ENCODE measurements at places on chromosomes 12 and 14.

DNA sequence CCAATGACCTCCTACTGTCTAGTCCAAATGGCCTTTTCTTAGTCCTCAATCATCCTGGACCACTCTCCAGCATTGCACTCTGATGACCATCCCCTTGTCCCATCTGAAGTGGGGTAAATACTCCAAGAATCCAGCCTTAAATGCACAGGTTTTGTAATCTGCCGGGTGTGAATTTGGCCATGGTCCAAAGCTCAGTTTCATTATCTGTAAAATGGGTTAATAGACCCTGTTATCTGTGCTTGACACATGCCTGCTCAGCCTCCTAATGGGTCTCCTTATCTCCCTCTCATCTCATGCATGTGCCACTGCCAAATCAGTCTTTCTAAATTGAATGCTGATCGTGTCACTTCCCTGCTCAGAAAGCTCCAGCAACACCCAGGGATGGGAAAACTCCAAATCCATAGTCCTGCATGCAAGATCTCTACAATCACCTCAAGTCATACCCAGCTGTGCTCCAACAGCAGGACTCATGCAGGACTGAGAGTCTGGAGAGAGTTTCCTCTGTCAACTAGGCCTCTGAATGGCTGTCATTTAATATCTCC is 22.3 kb downstream of the LGR5 start:
- no peak for DNase-seq

DNA sequence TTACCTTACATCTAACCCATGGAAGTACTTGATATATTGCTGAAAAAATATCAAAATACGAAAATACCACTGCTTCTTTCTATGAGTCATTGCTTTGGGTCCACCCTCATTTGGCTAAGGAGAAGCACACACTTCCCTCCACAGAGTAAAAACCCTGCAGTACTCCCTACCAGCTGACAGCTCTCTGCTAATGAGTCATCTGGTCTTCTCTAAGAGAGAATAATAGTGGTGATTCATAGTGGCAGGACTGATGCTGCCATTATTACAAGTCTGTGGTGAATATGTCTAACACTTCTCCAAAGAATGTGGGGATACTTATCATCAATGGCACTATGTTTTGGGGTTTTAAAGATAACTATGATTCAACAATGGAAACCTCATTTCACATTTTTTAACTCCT is 90.7 kb downstream of the PPFIA2 start:
- DNase-seq: no peak

DNA sequence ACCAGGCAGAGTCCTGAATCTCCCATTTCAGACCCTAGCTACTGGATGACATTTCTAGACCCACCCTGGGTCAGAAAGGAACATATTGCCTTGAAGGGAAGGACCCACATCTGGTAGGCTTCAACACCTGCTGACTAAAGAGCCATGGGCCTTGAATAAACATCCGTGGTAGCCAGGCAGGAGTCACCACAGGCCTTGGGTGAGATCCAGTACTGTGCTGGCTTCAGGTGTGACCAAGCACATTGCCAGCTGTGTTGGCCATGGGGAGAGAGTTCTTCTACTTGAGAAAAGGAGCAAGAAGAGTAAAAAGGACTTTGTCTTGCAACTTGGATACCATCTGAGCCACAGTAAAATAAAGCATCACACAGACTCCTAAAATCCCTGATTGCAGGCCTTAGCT is 332.6 kb downstream of the SLC16A7 start:
- no peak for DNase-seq

DNA sequence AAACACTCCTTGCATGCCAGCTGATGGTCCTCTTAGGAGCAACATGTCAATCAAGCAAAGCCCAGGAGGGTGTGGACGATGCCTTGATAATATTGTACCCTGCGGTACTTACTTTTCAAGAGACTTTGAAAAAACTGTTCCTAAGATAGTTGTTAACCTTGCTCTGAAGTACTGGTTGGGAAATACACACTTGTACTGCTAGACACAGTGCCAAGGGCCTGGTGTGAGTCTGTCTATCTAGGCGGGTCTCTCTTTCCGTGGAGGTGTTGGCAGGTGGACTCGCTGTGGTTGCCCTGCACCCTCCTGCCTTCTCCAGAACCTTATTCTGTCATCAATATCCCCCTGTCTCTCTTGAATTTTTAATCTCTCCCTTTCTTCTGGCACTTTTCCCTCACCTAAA is 189.4 kb downstream of the NRXN3 start:
- DNase-seq: no peak

- DNase-seq: no peak
Observed at GRCh38 chr14:96394047-96394815, 2.3 kb downstream of the AK7 start.

GRCh38 chr12:39606712-39607423 is 12.7 kb downstream of the ABCD2 start:
- no peak for DNase-seq

GRCh38 chr12:64636856-64637255 is 26.6 kb downstream of the RASSF3 start:
- no peak for DNase-seq

- DNase-seq: no peak
Observed at GRCh38 chr12:47360093-47360480, 280.3 kb upstream of the AMIGO2 start.

GRCh38 chr14:102565959-102566358 is 26.5 kb upstream of the RCOR1 start:
- DNase-seq: no peak

- DNase-seq: no peak
Observed at GRCh38 chr12:105106621-105107020, 910 bp upstream of the WASHC4 start.

DNA sequence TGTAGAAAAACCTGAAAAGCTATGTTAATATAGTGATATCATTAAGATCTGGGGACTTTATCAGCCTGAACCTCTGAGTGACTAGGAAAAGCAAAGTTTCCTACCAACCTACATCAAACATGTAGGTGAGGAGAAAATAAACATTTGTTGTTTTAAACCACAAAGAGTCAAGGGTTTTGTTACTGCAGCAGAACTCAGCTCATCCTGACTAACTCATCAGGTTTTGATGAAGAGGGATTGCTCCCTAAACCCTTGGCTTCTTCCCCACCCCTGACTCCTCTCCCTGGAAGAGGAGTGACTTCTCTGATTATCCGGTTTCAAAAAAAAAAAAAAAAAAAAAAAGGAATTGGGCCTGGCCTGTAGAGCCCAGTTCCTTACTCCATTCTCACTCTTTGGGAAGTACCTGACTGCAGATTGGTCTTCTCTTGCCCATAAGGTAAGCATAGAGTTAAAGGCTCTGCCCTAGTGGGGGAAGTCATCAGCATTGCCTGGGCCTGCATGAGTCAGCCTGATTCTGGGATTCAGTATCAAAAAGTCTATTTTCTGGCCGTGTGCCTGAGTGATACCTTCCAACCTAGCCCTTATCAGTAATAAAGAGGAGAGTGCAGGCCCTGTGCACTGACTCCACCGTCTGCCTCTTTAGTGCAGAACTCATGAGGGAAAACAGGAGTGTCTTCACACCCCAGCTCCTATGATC is 16.9 kb downstream of the BDKRB1 start:
- DNase-seq: no peak

GRCh38 chr12:116459011-116459875 is 99.9 kb upstream of the MAP1LC3B2 start:
- no peak for DNase-seq

- DNase-seq: no peak
Observed at GRCh38 chr12:64678835-64679234, 68.5 kb downstream of the RASSF3 start.

DNA sequence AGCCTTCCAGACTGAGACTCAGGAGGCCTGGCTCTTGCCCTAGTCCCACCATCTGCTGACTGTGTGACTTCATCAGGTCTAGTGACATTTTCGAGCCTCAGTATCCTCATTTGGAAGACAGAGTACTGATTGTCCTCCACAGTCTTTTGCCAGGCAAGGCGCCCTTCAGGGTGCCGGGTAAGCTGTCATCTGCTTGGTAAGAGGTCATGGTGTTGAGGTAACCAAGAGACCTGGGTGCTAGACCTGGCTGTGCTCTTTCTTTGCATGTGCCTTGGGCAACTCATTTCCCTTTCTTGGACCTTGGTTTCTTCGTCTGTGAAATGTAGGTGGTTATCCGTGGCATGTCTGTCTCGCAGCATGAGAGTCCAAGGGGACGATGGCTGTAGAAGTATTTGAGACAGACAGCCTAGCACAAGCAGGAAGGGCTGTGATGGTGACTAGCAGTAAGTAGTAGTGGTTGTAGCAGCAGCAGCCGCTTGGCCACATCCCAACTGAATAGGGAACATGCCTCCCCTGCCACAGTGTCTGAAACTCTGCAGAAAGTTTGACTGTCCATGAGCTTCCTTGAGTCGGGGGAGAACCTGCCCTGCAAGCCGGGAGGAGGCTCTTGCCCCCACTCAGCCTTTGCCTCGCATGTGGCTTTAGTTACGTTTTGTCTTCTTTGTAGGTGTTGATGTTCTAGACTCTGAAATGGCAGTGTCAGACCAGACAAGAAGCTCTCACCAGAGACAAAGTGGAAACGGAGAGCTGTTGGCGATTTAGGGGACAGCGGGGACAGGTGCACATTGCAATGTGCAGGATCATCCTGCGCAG is 40.3 kb downstream of the EVL start:
- no peak for DNase-seq

GRCh38 chr14:105860615-105861580 is 334.5 kb downstream of the TMEM121 start:
- no peak for DNase-seq

DNA sequence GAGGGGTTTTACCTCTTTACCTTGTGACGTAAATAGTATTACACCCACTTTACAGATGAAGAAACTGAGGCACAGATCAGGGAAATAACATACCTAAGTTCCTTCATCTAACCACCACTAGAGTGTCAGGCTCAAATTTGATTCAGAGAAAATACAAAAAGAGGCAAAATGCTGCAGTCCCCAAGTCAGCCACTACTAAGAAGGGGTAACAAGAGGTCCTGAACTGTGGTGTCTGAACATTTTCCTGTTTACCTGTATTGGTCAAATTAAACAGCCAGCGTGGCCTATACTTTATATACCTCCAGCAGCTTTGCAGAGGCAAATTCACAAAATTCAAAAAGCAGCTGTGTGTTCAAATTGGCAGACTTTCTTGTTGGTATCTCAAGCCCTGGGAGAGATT is 92.0 kb downstream of the TBX5 start:
- no peak for DNase-seq

GRCh38 chr14:21043387-21043973 is 1.3 kb downstream of the RNASE7 start:
- no peak for DNase-seq

- DNase-seq: peak; percentile 7
Observed at GRCh38 chr12:112381406-112381882, 787 bp downstream of the HECTD4 start.

- no peak for DNase-seq
Observed at GRCh38 chr14:54567224-54567638, 303 bp downstream of the SAMD4A start.

DNA sequence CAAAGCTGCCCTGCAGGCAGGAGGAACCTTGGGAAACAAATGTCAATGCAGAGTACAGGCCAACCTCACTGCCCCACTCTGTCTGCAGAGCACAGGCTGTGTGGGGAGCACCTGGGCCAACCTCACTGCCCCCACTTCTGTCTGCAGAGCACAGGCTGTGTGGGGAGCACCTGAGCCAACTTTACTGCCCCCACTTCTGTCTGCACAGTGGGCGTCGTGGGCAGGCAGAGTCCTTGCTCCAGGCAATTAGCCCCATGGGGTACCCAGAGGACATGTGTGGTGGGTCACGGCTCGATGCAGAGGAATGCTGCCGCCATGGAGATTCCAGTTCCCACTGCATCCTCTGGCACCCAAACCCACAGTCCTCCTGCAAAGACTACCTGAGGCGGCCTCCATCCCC is 26.2 kb downstream of the BRF1 start:
- no peak for DNase-seq

DNA sequence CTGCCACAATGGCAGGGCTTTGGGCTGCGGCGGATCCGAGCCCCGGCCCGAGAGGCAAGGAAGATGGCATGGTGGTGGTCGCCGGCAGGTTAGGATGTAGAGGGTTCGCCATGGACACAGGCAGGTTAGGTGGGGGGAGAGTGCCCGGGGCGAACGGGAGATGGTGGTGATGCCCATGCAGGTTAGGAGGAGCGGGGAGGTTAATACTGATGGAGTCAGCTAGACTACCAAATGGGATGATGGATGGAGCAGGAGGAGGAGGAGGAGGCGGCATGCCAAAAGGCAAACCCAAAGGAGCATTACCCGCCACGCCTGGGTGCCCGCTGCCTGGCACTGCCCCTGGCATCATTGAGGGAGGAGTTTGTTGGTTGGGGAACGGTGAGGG is 6.2 kb downstream of the MYL6 start:
- DNase-seq: no peak

DNA sequence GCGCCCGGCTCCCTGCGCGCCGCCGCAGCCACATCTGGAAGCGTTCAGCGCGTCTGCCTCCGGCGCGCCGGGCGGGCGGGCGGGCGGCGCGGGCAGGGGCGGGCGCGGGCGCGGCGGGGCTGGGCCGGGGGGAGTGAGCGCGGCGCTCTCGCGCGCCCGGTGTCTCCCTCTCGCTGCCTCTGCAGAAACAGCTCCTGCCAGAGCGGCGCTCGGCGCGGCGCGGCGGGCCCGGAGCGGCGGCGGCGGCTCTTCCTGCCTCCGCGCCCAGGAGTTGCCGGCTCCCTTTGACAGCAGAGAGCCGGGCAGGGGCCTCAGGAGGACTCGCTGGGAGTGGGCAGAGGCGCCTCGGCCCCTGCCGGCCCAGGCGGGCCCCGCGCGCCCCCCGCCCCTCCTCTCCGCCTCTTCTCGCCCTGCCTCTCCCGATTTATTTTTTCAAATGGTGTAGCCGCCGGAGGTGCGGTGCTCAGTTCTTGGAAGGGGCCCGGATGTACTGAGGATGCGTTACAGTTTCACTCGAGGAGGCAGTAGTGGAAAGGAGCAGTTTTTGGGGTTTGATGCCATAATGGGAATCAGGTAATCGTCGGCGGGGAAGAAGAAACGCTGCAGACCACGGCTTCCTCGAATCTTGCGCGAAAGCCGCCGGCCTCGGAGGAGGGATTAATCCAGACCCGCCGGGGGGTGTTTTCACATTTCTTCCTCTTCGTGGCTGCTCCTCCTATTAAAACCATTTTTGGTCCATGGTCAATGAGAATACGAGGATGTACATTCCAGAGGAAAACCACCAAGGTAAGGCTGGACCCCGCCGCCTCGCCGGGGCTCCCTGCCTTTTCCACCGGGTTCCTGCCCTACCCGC is at the start of gene CACNA1C:
CACNA1C (plus strand) TSS at position 162 of the 853 bp plus-strand sequence; CDS start at position 738, 576 bp downstream.
- DNase-seq: no peak

DNA sequence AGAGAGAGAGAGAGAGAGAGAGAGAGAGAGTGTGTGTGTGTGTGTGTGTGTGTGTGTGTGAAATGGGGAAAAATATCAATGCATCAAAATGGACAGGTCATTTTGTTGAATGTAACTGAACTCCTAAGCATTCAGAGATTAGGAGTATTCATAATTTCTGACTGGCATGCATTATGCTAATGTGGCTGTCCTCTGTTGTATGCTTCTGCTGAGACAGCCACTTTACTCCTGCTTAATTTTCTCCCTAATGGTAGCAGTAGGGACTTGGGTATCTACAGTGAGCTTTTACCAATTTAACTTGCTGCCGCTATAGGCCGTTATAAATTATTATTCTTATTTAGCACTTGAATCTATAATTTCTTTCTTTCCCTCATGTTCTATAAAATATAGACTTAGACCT is 924.8 kb downstream of the NRXN3 start:
- no peak for DNase-seq

Data from effector CD8-positive, alpha-beta T cell (primary cell).